Endothelial cell of umbilical vein (primary cell): ENCODE measurements at places on chromosomes 5 and 9. TPM values are rescaled to one million over a fixed set of nuclear protein-coding genes. Genes with fewer than 3 reads are reported as not detected.

Gene IL7R
- total RNA-seq: 1.2 TPM in 2 replicates

Gene PLAA
- 36.9 and 37.9 TPM in 2 replicates for total RNA-seq

Gene ANP32B
- 152 and 173 TPM in 2 replicates for total RNA-seq

Gene NR2F1
- 21.5 and 23.9 TPM in 2 replicates for total RNA-seq

Gene ATP10B
- not detected in 2 replicates for total RNA-seq

Gene FST
- total RNA-seq: 13.4 and 46.0 TPM in 2 replicates

Gene AQP3
- total RNA-seq: 0.39 and 0.93 TPM in 2 replicates

Gene NNT
- total RNA-seq: 75.6 and 82.5 TPM in 2 replicates

Gene ADAMTSL2
- total RNA-seq: not detected in 2 replicates

Gene ELOVL7
- total RNA-seq: 0.09 TPM in 1 of 2 replicates, not detected in the other

Gene HEMGN
- total RNA-seq: not detected in 2 replicates

Gene EFNA5
- 22.1 and 22.6 TPM in 2 replicates for total RNA-seq

Gene TMC1
- total RNA-seq: 0.48 and 1.5 TPM in 2 replicates

Gene SLC6A3
- not detected in 2 replicates for total RNA-seq

Gene NFIB
- 160 and 174 TPM in 2 replicates for total RNA-seq

Gene ZNF883
- not detected in 2 replicates for total RNA-seq

Gene SLCO6A1
- not detected in 2 replicates for total RNA-seq

Gene FGF10
- not detected in 2 replicates for total RNA-seq

Gene GPR151
- not detected in 2 replicates for total RNA-seq

Gene MARCOL
- not detected in 2 replicates for total RNA-seq

Gene ADAMTS2
- total RNA-seq: not detected in 2 replicates

Gene LCN2
- not detected in 2 replicates for total RNA-seq

Gene HACD4
- total RNA-seq: 1.2 and 1.4 TPM in 2 replicates

Gene TAL2
- total RNA-seq: not detected in 2 replicates

Gene TAF11L10
- total RNA-seq: not detected in 2 replicates

Gene TAF11L5
- total RNA-seq: not detected in 2 replicates

Gene BARHL1
- total RNA-seq: not detected in 2 replicates

Gene LIX1
- not detected in 2 replicates for total RNA-seq

Gene TSLP
- total RNA-seq: not detected in 2 replicates

Gene TRPM3
- 0.02 and 0.33 TPM in 2 replicates for total RNA-seq

DNA sequence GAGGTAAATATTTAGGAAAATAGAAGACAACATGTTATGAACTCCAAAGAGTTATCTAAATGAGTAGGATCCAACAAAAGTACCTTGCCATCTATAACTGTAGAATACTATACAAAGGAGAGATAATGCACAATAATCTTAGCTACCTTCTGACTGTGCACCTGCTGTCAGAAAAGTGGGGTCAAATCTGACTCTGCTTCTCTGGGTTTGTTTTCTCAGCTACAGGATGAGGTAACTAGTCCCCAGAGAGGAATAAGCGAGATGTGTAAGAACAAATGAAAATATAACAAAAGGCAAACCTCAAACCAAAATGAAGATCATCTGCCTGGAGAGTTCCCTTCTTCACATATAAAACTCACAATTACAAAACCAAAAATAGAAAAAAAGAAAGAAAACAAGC is 204.8 kb downstream of the DCP2 start:
- DNase-seq: no peak

DNA sequence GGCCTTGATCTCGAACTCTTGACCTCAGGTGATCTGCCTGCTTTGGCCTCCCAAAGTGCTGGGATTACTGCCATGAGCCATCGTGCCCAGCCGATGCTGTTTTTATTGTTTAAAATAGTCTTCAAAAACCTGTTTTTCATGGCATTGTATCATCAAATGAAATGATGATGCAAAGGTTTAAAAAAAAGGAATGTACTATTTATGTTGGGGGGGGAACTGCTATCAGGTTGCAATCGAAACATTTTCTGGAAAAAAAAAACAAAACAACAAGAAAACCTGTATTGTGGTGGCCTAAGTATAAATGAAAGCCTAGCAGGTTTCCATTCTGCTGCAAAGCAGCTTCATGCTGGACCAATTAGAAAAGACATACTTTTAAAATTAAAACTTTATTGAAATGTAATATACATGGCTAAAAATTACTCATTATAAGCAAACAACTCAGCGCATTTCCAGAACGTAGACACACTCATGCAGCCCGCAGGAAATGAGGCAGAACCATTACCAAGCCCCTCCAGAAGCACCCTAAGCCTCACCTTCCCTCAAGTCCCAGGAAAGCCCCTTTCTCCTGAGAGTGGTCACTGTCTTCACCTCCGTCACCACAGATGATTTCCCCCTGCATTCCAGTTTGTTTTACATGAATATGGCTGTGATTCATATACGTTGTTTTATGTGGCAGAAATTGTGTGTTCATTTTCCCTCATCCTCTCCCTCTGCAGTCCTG is 19.0 kb downstream of the GPR107 start:
- DNase-seq: peak; percentile 79

DNA sequence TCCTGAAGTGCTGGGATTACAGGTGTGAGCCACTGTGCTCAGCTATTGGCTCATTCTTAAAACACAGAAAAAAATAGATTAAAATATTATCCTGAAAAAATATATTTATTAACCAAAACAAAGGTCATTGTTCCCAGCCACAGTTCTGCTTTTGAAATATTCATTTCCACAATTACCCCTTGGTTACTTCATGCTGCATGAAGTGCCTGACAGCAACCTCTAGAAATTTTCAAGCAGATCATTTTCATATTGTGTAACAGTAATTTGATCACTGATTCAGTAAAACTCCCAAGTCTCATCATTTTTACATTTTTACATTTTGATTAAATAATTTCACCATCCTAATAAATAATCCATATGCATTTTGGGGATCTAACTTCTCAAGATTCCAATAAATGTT is 18.8 kb upstream of the GNAQ start:
- no peak for DNase-seq

- DNase-seq: no peak
Measured at GRCh38 chr5:112289465-112289864, 129.6 kb downstream of the EPB41L4A start.

DNA sequence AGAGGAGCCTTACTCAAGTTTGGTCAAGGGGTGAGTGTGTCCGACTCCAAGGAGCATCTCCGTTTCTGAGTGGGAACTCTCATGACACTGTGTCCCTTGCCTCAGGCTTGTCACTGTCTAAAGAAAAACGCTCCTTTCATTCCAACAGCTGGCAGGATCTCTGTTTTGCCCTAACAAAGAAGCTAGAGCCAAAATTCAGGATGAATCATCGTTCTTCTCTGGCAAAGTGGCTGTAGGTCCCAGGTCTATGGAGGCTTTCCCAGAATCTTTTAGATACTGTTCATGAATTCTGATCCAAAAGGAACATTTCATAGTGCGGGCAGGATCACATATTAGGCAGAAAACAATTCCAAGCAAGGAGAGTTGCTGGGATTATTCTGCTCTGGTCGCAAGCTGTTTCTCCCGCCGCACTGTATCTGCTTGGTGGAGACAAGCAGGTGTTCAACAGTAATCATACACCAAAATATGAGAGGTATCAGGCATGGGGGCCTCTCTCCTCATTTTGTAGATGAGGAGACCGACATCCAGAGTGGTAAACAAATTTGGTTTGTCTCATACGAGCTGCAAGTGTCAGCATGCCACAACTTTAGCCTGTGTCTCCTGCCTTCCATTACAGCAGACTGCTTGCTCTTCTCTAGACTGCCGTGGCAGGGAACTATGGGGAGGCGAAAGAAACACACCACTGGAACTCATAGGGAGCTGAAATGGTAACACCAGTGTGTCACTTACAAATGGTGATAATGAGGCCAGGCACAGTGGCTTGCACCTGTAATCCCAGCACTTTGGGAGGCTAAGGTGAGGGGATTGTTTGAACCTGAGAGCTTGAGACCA is 72.6 kb downstream of the ENTREP1 start:
- DNase-seq: no peak

- no peak for DNase-seq
Measured at GRCh38 chr9:132384376-132384775, 22.3 kb downstream of the TTF1 start.

- no peak for DNase-seq
Measured at GRCh38 chr9:8599937-8600336, 800.4 kb upstream of the DMAC1 start.

- DNase-seq: peak; percentile 8
Measured at GRCh38 chr9:123611226-123611625, 255.2 kb downstream of the CRB2 start.

- no peak for DNase-seq
Measured at GRCh38 chr9:123863164-123863855, 66.6 kb downstream of the DENND1A start.

- no peak for DNase-seq
Measured at GRCh38 chr5:172429201-172429940, 25.0 kb downstream of the SH3PXD2B start.

DNA sequence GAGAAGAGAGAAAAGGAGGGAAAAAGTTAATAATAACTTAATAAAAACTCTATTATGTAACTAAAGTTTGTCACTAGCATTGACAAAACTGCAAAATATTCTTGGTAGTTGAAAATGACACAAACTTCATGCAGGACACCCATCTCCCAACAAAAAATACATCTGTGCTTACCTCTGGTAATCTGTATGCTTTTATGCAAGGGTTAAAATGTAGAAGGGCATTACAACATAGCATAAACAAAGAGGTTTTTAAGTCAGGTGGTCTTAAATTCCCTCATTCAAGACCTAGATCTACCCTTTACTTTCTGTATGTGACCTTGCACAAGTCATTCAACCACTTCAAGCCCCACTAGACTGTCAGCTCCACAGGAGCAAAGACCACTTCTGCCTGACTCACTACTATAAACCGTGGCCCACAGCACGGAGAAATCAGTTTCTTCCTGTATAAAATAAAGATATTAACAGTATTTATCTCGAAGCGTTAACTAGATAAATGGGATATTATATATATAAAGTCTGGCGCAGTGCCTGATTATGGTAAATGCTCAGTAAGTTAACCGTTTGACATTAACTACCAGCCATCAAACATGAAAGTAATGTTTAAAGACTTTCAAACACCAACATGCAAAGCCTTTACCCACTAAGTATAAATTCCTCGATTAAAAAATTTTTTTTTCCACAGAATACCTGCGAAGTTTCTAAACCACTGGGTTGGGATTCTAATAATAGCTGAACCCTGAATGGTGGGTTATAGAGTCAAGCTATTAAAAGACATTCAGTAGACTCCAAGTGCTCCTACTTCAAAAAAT is 2.0 kb downstream of the FBXL17 start:
- DNase-seq: peak; percentile 23

- DNase-seq: no peak
Measured at GRCh38 chr9:135357863-135358551, 121.6 kb upstream of the PPP1R26 start.

- no peak for DNase-seq
Measured at GRCh38 chr9:120362446-120362845, 217.5 kb downstream of the CDK5RAP2 start.

- DNase-seq: no peak
Measured at GRCh38 chr5:31962871-31963307, 211.2 kb downstream of the GOLPH3 start.

- no peak for DNase-seq
Measured at GRCh38 chr5:109267283-109267682, 142.5 kb downstream of the PJA2 start.

- no peak for DNase-seq
Measured at GRCh38 chr5:10663489-10664179, 97.4 kb downstream of the DAP start.

DNA sequence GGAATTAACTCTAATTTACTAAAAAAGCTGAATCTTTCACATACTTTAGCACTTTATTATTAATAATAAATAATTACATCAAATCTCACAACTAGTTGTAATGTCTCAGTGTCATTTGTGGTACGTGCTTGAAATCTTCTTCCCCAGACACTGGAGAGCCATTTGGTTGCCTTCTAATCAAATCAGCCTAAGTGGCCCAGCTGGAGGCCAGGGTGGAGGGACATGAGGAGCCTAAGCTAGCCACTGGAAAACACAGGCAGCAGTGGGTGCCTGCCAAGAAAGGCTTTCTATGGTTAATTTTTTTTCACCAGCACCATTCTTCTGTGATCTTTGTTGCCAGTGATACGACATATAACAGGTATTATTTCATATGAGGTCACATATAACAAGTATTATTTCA is 117.0 kb downstream of the ERCC6L2 start:
- DNase-seq: no peak

- no peak for DNase-seq
Measured at GRCh38 chr5:139717221-139717620, 69.1 kb downstream of the CXXC5 start.

GRCh38 chr9:135220601-135221575 is 133.4 kb downstream of the OLFM1 start:
- no peak for DNase-seq

DNA sequence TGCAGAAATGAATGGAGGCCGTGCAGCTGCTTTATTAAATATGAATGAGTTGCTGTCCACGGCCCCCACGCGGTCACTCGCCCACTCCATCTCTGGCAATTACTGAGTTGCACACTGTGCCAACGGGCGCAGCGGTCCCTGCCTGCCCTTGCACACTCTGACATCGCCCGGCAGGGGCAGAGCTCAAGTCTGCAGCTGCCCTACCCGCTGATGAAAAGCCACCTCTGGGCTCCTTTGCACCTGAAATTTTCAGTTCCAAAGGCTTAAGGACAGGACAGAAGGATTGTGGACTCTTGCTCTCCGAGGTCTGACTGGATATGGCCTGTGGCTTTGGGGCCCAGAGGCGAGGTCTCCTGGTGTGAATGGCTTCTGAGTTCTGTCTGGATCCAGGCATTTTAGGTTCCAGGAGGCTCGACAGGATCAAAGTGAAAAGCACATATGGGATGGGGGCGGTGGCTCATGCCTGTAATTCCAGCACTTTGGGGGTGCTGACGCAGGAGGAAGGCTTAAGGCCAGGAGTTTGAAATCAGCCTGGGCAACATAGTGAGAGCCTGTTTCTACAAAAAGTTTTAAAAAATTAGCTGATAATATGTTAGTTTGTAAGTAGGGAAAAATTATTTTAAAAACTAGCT is 201.8 kb downstream of the PAX5 start:
- no peak for DNase-seq

- DNase-seq: no peak
Measured at GRCh38 chr5:169286572-169287300, 14.2 kb downstream of the SLIT3 start.

- no peak for DNase-seq
Measured at GRCh38 chr5:170246126-170246870, 13.5 kb downstream of the C5orf58 start.

DNA sequence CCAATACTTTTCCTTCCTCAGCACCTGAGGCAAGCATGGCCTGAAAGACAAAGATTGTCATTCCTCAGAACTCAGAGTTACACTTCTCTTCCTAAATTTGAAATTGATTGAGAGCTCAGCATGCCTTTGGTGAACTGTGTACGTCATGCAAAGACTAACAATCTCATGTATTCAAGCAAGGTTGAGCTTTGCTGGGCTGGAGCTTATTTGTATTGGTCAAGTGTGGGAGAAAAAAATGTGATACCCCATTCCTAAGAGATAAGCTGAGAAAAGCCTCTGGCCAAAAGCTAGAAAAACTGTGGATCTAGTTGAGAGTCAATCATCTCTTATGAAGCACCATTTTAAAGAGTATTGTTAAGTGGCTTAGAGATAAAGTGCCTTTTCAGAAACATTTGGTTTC is 392.2 kb downstream of the RASEF start:
- no peak for DNase-seq

- no peak for DNase-seq
Measured at GRCh38 chr9:106875529-106875928, 12.6 kb downstream of the ZNF462 start.

- DNase-seq: no peak
Measured at GRCh38 chr5:11052871-11053270, 291.8 kb upstream of the DAP start.

- DNase-seq: no peak
Measured at GRCh38 chr9:135905380-135906258, 1.7 kb downstream of the CAMSAP1 start.
